ENCODE measurements at places on chromosomes 16 and 17.

DNA sequence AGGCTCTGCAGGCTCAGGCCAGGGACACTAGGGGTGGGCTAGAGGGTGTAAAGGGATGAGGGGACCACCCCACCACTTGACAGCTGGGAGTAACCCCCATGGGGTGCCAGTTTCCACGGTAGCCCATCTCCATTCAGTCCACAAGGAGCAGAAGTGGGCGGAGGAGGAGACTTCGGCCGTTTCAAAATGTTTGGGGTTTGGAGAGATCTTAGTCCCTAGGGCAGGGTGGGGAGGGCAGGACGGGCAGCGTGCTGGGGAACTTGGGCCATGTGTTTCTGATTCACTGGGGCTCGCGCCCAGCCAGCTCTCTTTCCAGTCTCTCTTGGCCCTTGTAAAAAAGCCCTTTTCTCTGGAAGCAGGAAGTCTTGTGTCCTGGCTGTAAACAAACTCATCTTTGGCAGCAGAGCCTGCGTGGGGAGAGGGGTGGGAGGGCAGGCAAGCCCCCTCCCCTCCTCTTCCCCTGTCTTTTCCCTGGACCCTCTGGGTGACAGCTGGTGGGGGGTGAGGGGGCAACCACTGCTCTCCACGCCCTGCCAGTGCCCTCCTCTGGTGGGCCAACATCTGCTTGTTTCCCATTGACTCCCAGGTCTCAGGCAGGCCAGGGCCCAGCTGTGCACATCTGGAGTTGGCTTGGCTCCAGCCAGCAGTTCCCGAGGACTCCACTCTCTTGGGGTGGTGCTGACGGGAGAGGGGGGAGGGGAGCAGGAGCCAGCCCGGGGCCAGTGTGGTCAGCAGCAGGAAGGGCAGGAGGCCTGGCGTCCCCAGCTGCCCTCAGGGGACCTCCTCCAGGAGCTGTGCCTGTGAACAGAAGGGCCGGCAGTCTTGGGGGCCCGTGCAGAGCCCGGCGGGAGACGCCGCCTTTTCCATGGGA lies 8.1 kb downstream of the CYGB start:
- DNase-seq, result no peak

GRCh38 chr17:46785696-46786095 lies 32.8 kb downstream of the WNT3 start:
- DNase-seq, result no peak

DNA sequence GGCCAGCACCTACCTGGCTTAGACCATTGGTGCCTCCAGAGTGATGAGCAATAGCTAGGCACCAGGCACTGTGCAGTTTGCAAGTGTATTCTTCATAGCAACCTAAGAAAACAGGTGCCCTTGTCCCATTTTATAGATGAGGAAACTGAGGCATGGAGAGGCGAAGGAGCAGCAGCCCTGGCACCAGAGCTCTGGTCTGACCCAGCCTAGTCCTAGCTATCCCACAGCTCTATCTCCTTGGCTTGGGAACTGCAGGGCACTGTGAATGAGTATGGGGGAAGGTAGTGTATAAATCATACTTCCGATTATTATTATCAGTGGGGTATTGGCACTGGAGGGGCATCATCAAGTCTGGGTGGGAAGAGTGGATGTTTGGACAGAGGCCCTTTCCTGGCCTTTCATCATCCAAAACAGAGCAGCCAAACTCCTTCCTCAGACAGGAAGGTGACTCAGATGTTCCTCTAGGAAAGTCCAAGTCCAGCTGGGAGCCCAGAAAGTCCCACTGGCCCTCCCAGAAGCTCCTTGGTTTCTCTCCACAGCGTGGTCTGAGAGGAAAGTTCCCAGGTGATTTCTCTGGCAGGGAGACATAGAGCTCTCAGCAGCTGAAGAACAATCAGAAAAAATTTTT lies 32.0 kb upstream of the PLLP start:
- DNase-seq, result no peak

GRCh38 chr17:44794851-44795413 lies 35.2 kb downstream of the GJC1 start:
- no peak for DNase-seq

DNA sequence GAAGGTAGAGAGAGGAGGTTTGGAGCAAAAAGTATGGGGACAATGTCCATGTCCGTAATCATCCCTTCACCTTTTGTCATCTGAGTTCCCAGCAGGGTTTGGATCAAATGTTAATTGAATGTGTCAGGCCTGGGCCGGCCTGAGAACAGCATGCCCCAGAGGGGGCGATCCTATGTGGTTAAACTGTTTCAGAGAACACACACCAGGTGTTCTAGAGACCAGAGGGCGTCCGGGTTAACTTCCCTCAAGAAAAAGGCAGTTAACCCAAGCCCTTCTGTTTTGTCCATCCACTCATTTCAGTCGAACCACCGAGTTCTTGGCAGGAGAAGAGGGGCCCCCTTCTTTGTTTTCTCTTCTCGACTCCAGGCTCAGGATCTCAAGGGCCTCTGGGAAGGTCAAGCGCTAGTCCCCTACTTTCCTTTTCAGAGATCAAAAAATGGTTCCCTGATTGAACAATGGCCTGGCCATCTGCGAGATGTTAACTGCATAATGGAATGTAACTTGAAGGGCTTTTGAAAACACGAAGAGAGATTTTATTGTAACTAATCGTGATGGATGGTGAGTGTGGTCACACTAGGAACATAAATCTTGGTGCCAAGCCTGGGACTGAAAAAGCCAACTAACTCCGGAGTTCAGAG lies 142.5 kb downstream of the IRX3 start:
- DNase-seq, result no peak

GRCh38 chr17:42618442-42619150 lies 9.1 kb downstream of the TUBG1 start:
- DNase-seq, result no peak
